ENCODE measurements at places on chromosomes 7 and 10.

DNA sequence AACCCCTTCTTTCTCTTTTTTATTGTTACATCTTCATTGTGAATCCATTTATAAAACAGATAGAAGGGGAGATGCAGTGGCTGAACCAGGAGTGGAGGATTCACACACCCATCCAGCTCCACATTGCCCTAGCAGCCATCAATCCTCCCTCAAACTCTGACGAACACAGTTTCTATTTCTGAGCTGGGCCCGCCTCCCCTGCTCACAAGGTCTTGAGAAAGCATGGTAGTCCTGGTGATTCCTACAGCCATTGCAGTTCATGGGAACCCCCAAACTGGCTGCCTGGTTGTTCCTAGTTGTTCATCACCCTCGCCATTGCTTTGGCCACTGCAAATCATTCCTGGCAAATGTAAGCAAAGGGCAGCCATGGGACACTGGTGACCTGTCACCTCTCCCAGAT lies 258.5 kb upstream of the AOAH start:
- no peak for DNase-seq

GRCh38 chr10:104297697-104298660 lies 29.0 kb downstream of the GSTO2 start:
- no peak for DNase-seq

GRCh38 chr7:33773053-33773452 lies 132.3 kb upstream of the BMPER start:
- no peak for DNase-seq

DNA sequence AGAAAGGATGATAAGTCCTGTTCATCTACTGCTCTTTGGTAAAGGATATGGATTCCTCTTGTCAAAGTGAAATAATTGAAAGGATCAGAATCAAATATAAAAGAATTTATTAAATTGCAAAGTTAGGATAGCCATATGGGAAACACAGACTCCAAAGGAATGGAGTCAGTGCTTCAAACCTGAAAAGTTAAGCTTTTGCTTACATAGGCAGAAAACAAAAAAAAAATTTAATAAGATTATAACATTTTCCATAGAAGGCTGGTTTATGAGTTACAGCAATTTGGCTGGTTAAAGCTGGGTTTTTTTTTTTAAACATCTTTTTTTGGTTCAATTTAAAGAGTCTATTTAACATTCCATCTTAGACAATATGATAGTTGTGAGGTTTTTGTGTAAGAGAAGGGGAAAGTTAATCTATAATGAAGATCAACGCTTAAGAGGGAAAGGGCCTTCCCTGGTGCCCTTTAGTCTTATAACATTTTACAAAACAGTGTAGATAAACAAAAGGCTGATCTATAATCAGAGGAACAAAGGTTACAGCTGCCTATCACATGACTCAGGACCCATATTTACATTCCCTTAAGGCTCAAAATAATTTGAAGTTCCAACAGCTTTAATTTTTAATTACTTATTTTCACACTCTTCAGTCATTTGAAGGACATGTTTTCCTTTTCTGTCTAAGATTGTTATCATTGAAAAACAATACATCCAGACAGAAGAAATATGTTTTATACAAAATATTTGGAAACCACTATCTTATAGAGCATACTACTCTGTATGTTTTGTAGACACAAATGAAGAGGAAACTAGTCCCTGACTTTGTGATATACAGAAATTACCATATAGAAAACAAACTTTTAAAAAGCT lies 234.3 kb upstream of the MBL2 start:
- DNase-seq: no peak

DNA sequence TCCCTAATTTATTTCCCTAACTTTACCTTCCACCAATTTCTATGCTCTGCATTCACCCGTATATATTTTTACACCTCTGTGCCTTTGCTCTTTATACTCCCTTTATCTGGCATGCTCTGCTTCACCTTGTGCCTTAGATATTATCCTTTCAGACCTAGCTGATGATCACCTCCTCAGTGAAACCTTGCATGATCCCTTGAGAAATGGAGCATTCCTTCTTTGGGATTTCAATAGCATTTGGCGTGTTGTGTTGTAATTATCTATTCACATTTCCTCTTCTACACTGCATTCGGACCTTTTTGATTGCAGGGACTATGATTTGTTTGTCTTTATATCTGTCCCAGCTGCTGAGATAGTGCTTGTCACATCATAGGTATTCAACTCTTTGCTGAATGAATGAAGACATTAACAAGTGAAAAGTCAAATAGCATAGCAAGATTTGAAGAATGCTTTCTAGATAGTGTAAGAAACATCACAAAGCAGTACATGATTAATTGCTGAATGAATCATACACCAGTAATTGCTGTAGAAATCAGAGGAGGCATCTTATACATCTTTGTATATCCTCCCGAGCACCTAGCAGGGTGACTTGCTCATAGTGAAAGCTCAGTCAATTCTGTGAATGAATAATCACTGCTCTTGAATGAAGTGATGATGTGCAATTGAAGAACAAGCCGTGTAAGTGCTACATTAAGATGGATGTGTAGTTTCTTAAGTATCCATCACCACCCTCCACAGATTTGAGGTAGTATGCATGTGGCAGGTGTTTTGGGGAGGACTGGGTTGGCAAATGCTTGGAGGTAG lies 2.0 kb upstream of the TM9SF3 start:
- DNase-seq: no peak

GRCh38 chr7:150989456-150989855 lies 1.4 kb upstream of the NOS3 start:
- no peak for DNase-seq

- DNase-seq: no peak
These were observed 173.5 kb downstream of the SEMA3E start for GRCh38 chr7:83475420-83475819.

GRCh38 chr7:100430493-100431285 lies 1.1 kb downstream of the MEPCE start:
- DNase-seq: no peak

- DNase-seq: no peak
These were observed 2.8 kb downstream of the CLCN1 start for GRCh38 chr7:143318661-143319060.

DNA sequence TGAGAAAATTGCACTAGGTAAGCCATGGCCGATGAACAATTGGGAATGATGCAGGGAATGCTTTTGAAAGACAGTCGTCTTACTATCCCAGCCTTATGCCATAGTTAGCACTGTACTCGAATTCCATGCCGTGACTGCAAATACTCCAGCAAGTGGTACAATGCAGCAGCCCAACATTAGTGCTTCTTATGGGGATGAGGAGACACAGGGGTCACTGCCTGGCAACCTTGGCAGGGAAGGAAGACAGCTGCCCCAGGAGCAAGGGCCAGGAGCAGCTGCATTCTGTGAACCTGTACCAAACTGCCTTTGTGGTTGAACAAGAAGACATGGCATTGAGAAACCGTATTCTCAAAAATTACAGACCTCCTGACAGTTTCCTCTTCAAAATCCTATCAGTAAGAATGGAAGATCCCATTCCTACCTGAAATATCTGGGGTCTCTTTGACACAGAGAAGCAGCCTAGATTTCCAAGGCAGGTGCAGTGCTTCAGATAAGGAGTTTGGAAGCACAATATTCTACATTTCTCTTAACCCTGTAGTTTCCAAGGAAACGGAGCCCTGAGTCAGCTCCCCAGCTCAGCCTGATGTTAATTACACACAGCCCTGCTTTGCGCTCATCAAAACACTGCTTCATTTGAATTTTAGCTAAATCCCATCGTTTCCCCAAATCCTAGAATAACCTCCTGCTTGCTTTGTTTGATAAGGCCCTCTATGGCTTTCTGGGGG lies 49.0 kb upstream of the FRMD4A start:
- DNase-seq: no peak

DNA sequence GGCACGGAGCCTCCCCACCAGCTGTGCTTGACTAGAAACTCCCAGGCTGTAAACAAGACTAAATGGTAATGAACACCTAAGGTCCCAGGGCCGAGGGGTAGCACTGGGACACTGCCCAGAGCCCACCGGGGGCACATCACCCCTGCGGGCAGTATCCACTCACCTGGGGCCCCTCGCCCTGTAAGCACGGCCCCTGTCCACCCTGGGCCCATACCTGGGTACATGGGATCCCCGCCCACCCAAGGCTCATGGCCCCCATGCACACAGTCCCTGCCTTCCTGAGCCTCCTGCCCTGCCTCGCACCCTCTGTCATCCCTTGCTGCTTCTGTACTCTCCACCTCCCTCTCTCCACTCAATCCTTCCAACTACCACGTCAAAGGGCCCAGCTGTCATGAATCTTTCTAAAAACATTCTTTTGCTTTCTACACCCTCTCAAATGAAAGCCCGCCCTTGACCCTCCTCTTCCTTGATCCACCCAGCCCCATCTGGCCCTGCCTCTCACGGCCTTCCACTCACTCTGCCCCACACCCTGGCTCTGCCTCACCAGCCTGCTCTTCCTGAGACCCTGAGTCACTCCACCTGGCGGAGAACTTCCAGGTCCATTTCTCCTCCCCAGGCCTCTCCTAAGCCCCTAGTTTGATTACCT lies 173.1 kb downstream of the PARD3 start:
- DNase-seq: no peak

- no peak for DNase-seq
These were observed 24.0 kb downstream of the TMEM176A start for GRCh38 chr7:150824379-150825177.

DNA sequence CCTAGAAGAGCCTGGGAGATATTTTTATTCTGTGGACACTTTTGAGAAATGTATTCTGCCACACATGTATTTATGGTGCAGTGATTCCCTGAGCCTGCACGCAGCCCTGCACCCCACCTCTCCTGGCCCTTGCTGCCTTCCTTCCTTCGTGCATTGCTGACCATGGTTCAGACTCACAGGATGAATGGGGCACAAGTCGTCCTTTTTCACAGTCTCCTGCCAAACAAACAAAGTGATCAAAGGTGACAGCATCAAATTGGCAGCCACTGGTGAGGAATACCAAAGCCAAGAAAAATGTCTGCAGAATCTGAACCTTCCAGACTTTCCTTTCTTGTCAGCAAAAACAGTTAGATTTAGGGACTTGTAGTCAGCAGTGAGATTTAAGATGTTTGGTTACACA lies 215.0 kb downstream of the ACTR3B start:
- DNase-seq: no peak

- no peak for DNase-seq
These were observed 60.8 kb downstream of the NRCAM start for GRCh38 chr7:108395426-108395825.

DNA sequence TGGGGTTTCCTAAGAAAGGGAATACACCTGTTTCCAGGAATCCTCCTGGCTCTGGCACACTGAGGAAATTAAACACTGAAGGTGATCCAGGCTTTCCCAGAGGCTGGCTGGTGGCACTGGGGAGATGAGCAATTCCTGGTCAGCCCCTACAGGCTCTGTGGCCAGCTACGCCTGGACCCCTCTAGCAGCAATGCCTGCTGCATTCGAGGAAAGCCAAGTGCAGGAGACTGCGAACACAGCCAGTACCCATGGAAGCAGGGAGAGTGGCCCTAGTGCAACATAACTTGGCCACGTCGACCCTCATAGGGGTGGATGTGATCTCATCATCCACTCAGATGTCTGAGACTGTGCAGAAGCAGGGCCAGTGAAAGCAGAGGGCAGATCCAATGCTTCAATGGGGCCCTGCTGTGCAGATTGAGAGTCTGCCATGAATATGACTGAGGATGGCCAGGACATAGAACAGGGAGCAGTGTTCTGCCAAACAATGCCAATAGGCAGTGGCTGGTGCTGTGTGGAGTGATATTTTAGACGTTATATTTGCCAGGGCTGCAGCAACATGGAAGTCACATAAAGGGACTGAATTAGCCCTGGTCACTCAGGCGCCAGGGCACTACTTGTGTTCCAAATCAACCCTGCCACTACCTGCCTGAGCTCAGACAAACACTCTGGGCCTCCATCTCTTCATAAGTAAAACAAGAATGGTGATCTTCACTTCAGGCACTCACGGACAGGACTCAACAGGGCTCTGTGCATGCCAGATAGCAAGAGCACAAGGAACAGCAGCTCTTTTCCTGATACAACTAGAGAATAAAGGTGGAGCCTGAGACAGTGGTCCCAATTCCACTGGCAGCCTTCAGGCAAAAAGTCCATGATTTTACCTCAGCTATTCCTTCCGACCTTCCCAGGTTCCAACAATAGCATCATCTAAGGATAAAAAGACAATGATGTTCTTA lies 2.4 kb downstream of the ZNF488 start:
- DNase-seq: no peak

DNA sequence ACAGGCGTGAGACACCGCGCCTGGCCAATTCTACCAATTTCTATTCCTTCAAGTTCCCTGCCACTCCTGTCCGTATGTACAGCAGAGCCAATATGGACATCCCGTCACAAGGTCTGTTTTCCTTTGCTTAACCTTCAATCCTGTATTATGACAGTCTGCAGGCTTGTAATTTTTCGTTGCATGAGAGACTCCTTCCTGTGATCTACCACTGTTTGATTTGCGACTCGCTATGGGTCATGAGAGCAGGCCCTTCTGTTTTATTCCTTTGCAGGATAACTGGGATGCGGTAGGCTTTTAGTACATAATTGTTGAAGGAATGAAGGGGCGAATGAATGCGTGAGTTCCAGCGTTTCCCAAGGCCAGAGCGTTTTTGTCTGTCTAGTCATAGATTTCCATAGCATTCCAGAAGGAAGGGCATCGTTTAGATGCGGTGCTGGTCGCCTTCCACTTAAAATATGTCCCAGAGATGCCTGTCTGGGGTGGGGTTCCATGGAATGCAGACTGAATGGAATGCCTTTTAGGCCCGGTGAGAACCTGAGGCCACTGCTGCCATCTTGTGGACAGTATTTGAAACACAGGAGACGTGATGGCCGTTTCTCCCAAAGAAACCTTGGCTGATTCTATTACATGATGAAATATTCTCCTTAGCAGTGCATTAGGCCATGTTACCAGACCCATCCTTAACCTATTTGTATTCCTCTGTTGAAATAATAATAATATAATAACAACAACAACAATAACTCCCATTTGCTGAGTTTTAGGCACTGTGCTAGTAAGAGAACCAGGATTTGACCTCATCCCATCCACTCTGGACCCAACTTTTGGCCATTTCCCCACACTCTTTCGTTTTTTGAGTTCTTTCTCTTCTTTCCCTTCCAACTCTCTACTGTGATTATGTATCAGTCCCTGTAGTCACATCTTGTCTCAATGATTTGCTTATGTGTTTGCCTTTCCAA lies 193.2 kb downstream of the MYOF start:
- DNase-seq: peak; percentile 9

- DNase-seq: no peak
These were observed 42.7 kb downstream of the FAM53B start for GRCh38 chr10:124701435-124701834.

DNA sequence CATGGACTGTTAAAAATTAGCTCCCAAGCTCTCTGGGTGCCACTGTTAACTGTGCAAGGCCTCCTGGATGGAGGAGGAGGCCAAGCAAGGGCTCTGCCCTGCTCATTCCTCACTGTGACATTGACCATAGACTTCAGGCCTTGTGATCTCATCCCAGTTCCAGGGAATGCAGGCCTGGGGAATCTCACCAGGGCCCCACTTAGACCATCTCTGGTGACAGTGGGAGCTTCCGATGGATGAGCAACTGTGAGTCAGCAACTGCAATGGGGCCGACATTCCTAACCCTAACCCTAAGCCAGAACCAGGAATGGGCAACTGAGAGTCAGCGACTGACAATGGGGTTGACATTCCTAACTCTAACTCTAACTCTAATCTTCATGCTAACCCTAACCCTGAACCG lies 50.4 kb upstream of the MSMB start:
- DNase-seq: no peak

Measured in NCI-H748 treated with DMSO at 0.1 percent for 48 hours (cell line).